Mesenteric fat pad (tissue), 1 donor: ENCODE measurements at places on chromosomes 5 and 9. TPM values are rescaled to one million over a fixed set of nuclear protein-coding genes. Genes with fewer than 3 reads are reported as not detected.

GRCh38 chr5:174281855-174282254 lies 236.3 kb downstream of the NSG2 start:
- DNase-seq = no peak

ECSCR gene
- total RNA-seq = 26.7 TPM

PPP2R2B gene
- 0.29 TPM for total RNA-seq

DNA sequence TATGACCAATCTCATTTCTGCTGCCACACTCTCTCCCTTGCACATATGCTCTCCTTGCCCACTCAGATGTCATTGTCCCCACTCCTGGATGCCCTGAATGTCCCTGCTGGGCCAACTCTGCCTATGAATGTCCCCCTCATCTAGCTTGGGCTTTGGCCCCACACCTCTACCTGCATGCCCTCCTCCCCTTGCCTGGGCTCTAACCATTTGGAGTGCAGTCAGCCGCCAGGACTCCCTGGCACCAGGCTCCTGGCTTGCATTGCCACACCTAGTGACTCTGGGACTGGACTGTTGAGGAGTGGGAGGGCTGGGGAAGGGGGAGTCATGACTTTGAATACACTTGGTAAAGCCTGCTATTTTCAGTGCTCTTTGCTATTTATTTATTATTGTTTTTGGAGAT lies 41.6 kb upstream of the POMT1 start:
- peak; percentile 71 for DNase-seq

DNA sequence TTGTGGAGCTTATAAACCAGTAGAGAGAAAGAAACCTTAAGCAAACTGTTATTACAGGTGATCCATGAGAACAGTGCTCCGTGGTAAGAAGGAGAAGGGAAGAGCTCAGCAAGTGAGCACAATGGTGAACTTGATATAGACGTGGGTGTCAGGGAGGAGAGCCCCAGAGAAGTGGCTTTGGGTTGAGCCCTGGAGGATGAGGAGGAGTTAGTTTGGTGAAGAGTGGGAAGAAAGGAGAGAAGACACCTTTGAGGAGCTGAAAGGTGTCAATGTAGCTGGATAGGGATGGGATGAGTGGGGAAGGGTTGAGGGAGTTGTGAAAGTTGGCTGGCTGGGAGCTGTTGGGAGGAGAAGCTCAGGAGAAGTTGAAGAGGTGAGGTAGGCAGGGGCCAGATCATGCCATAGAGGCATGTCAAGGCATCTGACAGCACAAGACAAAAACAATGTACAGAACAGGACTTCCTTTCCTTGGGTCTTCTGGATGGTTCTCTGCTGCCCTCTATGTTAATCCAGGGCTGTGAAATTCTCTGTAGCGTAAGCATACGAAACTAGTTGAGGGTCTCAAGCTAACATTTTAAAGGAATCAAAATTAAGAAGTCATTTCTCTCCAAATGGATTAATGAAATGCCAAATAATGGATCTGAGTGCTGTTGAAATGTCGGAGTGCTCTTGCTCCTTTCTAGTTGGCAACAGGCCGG lies 501.9 kb downstream of the KDM4C start:
- DNase-seq = no peak

GRCh38 chr5:116234681-116235080 lies 149.9 kb downstream of the COMMD10 start:
- DNase-seq = no peak

CNTFR gene
- 116 TPM for total RNA-seq

DNA sequence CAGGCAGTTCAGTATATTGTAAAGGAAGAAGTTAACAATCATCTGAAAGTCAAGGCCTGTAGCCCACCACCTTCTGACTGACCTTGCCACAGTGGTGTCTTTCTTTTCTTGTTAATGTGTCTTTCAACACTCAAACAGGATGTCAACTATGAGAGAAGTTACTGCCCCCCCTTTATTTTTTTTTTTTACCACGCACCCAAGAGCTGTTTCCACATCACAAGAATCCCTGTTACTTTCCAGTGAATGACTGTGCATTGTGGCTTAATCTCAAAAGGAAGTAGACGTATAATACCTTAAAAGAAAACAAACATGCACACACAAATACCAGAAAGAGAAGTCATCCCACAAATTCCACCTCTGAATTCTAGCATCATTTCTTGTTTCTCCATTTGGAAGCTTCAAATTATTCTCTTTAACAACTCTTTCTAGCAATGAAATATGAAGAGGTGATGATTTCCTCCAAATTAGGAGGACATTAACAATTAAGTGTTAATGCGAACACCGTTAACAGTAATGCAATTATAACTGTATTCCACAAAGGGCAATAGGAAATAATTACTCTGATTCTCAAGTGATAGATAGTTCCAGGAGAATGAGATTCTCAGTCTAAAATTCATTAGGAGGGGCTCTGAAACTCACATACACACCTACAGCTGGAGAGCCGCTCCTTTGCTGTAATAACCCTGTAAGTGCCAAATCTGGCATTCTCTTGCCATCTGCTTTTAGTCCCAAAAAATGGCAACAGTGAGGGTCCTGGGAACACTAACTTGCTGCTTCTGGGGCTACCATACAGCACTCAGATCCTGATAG lies 201.0 kb downstream of the EFNA5 start:
- DNase-seq = no peak

DNA sequence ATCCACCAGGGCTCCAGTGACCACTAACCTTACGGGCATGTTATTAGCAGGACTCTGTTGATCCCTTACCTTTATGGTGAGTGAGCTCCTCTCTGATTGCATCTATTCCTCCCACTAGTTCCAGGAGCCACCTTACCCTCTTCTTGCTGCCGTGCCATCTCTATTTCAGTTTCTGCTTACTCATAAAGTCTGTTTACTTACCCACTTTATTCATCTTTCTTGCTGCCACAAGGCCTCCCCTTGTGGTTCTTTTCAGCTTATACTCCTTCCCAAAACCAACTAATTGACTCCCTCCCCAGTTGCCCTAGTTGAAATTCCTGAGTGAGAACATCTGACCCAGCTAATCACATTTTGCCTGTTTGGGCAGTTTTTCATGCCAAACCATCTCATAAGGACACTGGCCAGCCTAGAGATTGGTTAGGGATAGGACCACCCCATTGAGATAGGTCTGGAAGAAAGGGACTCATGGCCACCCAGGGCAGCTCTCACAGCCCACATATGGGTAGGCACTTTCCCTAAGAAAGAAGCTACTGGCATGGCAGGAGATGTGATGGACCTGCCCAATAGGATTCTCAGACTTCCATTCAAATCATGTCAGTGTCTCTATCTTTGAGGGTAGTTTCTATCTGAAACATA lies 412.7 kb downstream of the EFNA5 start:
- DNase-seq = no peak

DNA sequence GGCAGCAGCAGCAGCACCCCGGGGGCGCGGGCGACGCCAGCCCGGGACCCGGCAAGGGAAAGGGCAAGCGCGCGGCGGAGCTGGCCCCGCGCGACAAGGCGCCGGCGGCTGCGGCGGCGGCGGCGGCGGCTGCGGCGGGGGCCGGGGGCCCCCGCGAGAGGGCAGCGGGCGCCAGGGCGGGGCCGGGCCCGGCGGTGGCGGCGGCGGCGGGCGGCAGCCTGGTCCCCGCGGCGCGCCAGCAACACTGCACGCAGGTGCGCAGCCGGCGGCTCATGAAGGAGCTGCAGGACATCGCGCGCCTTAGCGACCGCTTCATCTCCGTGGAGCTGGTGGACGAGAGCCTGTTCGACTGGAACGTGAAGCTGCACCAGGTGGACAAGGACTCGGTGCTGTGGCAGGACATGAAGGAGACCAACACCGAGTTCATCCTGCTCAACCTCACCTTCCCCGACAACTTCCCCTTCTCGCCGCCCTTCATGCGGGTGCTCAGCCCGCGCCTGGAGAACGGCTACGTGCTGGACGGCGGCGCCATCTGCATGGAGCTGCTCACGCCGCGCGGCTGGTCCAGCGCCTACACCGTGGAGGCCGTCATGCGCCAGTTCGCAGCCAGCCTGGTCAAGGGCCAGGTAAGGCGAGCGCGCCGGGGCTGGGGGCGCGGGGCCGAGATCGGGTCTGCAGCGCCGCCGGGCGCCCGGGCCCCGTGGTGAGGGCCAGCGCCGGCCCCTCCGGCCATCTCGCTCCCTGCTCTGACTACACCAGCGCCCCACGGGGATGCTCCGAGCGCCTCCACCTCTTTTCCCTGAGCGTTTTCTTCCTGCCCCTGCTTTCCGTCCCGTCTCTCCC lies at the start of gene UBE2QL1:
UBE2QL1 (plus strand) TSS at position 238 of the 843 bp plus-strand sequence; CDS start at position 273, 35 bp downstream.
- DNase-seq = no peak

GRCh38 chr5:173574983-173575382 lies 41.5 kb downstream of the BOD1 start:
- no peak for DNase-seq

- DNase-seq = no peak
Measured at GRCh38 chr5:79771387-79771786, 81.8 kb downstream of the CMYA5 start.

DNA sequence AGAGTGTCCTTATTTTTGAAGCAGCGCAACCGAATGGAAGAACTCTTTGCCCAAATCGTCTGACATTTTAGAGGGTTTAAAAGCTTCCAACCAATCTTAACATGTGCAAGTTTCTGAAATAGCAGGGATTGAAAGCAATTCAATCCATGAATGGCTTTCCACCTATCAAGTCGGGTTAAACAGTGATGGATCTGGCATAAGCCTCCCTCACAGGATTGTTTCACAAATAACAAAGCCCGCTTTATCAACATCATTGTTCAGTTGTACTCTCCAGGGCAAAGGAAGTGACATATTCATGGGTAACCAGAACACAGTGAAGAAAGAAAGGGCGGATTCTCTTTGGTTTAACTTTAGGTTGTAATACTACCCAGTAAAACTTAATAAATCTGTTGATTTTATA lies 497.3 kb downstream of the MTRR start:
- no peak for DNase-seq

- DNase-seq = no peak
Measured at GRCh38 chr5:153972240-153972639, 66.5 kb downstream of the FAM114A2 start.

DNA sequence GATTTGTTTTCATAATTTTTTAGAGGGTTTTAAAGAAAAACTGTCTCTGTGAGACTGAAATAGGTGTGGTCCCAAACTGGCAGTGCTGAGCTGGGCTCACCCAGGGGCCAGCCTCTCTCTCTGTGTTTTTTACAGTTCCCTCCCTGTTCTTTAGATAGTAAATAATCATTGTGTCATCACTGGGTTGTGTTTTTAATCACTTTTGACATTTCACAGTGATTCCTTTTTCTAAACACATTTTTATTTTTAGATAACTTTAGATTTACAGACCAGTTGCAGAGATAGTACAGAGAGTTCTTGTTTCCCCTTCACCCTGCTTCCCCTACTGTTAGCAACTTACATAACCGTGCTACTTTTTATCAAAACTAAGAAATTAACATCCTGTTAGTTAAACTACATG lies 44.4 kb downstream of the MAP1B start:
- no peak for DNase-seq

SLC34A3 gene
- total RNA-seq = not detected
